Right cardiac atrium (tissue), 5 donors: ENCODE measurements at places on chromosomes 5 and 9. TPM values are rescaled to one million over a fixed set of nuclear protein-coding genes. Genes with fewer than 3 reads are reported as not detected.

GRCh38 chr9:34139477-34140146 is 13.1 kb upstream of the DCAF12 start:
- peak; percentile 66 for DNase-seq

DNA sequence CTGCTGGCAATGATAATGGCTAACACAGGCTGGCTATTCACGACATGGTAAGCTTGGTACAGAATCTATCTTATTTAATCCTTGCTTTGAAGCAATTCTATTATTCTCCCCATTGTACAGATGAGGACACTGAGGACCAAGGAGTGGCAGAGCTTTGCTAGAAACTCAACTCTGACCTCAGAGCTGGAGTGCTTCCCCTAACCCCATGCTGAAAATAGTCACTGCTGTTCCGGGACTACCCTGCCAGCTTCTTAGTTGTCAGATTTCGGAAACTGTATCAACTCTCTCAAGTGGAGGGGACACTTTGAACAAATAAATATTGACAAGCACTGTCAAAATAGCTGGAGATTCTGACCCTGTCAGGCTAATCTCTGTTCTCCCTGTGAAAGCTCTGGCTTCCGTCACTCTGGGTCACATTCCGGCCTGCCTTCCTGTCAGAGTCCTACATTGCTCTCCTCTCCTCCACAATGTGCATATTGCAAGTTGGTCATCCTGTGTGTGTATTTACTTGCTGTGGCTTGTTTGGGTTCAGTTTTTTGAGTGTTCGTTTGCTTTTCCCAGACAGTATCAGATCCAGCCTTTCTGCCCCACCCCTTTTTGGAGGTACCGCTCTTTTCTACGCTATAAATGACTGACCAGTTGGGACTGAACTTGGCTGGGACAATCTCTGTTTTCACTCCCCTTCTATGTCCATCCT is 134.3 kb upstream of the MAP1B start:
- no peak for DNase-seq

Gene FOXB2
- polyA plus RNA-seq = not detected

Gene C5orf52
- not detected for polyA plus RNA-seq

DNA sequence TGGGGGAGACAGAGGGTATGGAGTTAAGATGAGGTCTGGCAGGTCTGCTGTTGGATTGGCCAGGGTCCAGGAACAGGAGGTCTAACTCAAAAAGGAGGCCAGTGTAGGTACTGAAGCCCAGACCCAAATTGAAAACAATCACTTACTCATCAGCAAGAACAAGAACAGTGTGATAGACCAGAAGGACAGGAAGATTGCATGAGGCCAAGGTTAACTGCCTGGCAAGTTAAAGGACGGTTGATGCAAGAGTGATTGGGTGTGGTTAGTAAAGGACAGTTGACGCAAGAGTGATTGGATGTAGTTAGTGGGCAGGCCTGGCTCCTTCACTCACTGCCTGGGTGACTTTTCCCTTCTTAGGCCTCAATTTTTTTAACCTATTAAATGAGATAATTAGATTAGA is 132.6 kb downstream of the PDZD2 start:
- DNase-seq = no peak

DNA sequence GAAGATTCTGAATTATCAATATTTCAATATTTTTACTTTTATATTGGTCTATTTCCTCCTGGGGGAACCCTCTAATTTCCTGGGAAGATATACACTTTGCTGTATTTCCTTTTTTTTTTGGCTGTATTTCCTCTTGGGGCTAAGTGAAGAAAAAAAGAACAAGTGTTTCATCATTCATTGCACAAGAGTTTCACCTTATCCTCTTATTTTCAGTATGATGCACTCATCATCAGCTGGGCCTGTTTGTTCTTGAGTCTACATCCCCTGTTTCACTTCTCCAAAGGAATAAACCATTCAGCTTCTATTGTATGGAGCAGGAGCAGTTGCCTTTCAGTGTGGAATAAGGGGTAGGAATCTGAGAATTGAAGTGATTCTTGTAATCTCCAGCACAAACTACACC is 210.8 kb downstream of the FAM170A start:
- DNase-seq = no peak

Gene FIBCD1
- 1.2 TPM for polyA plus RNA-seq

Gene WNT8A
- not detected for polyA plus RNA-seq
